ENCODE measurements at places on chromosomes 13 and 19.
A peak's percentile ranks its signal among the peaks of the same experiment; 100 is the strongest.

- DNase-seq, result no peak
These were observed 8.0 kb upstream of the ZNF358 start for GRCh38 chr19:7507884-7508283.

DNA sequence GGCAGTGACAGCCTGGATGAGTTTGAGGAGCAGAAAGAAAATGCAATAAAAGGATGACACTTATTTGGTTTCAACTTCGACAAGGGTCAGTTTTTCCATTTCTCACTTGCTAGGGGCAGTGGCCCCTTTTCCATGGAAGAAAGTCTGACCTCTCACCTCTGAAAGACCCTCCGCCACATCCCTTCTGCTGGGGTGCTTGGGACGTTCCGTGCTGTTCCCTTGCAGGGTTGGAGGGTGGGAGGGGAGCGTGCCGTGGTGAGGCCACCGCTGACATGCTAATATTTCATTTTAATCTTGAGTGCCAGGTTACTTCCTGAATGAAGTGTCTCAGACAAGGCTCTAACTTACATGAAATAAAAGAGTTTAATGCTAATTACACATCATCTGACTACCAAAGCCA lies 5.2 kb upstream of the ZNF536 start:
- DNase-seq, result no peak

DNA sequence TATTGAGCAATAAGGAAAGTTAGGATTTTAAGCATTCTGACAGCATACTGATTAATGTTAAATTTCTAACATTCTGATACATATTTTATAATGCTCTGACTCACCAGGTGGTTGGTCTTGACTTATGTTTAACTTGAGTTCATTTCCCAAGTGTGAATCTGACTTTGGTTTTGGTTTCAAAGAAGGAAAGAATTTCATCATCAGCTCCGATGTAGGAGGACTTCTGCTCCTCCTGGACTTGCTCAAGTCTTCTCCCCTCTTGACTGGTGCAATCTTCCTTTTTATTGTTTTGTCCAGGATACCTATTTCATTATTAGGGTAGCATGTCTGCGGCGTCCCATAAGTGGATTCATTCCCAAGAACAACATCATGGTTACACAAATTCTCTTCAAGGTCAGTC lies 141.3 kb downstream of the RNF17 start:
- DNase-seq, result no peak

GRCh38 chr13:102707467-102707866 lies 12.6 kb upstream of the METTL21C start:
- no peak for DNase-seq

- DNase-seq, result no peak
These were observed 75.4 kb upstream of the ARHGEF7 start for GRCh38 chr13:111039735-111040134.

DNA sequence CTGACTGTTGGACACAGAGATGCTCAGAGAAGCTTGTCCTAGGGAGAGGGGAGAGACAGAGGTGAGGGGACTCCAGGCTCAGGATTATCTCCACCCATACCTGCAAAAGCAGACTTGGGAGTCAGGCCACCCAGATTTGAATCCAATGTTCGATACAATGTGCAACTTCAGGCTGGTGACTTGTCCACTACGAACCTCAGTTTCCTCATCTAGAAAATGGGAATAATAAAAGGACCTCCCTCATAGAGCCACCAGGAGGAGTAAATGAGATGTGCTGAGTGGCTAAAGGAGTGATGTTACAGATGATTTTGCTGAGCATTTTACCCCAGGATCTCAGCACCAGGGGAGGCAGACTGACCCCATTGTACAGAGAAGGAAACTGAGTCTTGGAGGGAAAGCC lies 25.0 kb downstream of the PRKD2 start:
- DNase-seq, result no peak

DNA sequence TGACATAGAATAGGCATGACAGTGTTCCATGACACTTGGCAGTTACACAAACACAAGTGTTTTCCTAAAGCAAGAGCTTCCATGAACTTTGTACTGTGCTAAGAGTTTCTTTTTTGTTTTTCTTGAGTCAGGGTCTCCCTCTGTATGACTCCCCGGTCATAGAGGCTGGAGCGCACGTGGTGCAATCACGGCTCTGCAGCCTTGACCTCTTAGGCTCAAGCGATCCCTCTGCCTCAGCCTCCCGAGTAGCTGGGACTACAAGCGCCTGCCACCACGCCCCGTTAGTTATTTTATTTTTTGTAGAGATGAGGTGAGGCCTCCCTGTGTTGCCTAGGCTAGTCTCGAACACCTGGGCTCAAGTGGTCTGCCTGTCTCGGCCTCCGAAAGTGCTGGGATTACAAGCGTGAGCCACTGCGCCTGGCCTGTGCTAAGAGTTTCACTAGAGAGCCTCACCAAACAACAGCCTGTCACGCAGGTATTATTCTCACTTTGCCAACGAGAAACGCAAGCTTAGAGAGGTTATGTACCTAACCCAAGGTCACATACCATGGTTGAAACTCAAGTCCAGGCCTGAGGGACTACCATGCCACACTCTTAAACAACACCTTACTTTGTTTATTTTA lies 355.9 kb downstream of the KLF12 start:
- no peak for DNase-seq

- DNase-seq, result no peak
These were observed 16.8 kb upstream of the RAB20 start for GRCh38 chr13:110578363-110578762.

DNA sequence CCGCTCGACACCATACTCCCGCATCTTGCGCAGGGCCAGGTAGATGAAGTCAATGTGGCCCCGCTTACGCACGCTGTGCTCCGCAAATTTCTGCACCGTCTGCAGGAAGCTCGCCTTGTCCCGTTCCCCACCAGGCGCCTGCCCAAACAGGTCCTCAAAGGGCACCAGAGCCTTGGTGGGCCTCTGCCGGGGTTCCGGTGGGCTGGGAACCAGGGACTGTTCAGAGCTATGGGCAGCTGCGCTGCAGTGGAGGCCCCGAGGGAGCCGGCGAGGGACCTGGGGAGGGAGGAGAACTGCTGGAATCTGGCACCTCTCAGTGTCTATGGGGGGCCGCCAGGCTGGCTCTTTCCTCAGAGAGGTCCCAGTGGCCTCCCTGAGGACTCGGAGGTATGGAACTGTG lies 8.3 kb upstream of the ZNF653 start:
- DNase-seq, result no peak

DNA sequence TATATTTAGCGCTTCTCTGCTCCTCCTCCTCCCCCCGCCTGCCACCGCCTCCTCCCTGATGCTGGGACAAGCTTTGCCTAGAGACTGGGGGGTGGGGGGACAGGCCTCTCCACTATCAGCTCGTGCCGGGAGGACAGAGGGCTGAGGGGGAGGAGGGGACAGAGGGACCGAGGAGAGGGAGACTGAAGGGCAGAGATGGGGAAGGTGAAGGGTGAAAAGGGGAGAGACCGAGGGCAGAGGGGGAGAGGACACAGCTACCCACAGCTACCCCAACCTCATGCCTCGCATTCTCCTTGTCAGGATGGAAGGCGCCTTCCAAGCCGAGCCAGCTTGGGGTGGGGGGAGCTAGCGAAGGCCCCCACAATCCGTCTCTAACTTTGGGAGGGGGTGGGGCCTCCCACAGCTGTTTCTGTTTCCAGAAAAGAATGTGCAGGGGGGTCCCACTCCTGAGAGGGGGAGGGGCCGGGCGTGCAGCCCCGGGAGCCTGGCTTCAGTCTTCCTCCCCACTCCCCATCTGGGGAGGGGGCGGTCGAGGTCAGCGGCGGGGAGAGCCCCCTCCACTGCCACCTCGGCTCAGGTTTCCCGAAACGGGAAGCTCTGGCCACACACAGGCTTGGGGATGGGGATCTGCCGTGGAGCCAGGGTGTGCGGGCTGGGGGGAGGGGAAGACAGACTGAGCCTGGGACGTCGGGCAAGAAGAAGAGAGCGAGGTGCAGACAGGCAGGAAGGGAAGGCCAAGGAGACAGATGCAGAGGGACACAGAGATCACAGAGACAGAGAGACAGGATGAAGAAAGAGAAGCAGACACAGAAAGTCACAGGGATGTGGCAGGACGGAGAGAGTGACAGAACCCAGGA lies 1.6 kb downstream of the DACT3 start:
- no peak for DNase-seq

- peak; percentile 68 for DNase-seq
These were observed 9.7 kb downstream of the EFNA2 start for GRCh38 chr19:1295169-1296012.

DNA sequence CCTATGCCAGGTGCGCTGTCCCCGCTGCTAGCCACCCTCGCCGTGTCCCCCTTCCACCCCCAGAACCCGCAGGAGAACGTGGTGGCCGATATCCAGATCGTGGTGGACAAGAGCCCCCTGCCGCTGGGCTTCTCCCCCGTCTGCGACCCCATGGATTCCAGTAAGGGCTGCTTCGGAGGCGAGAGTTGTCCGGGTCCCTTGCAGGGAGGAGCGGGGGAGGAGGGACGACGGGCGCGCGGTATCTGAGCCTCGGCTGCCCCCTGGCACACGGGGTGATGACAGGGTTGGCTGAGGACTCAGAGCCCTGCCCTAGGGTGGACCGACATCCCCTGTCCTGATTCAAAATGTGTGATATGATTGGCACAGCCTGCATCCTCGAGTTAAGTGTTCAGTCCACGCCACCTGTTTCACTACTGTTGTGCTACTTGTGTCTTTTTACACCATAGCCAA lies 653 bp downstream of the MVB12A start:
- DNase-seq, result peak; percentile 42

DNA sequence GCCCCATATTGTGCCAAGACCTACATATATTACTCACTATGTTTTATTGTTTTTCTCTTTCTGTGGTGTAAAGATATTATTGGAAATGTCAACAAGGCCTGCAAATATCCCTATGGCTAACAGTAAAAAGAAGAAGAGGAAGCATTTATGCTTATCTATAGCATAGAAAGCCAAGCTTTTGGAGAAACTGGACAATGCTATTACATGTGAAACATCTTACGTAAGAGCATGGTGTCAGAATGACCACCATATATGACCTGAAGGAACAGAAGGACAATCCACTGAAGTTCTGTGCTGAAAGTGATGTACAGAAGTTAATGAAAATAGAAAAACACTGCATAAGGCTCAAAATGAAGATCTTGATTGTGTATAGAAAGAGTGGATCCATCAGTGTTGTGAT lies 145.2 kb downstream of the KCTD12 start:
- no peak for DNase-seq

DNA sequence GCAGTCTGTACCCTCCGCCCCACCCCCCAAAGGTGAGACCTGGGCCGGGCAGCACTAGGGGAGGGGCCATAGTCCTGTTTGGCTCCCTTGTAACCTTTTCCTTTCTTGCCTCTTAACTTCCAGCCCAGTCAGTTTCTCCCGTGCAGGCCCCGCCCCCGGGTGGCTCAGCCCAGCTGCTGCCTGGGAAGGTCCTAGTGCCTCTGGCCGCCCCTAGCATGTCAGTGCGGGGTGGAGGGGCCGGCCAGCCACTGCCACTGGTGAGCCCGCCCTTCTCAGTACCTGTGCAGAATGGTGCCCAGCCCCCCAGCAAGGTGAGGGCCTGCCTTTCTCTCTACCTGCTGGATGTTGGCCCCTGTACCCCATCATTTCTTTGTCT lies 10.5 kb upstream of the PRR19 start:
- DNase-seq, result no peak

- DNase-seq, result no peak
These were observed 39.5 kb upstream of the HOMER3 start for GRCh38 chr19:18980432-18981020.

All from GM12892 (cell line).